ENCODE measurements at places on chromosomes 13 and 19.

- DNase-seq: no peak
These were observed 35.1 kb downstream of the MCF2L start for GRCh38 chr13:113004126-113004525.

- no peak for DNase-seq
These were observed 204.0 kb upstream of the TSHZ3 start for GRCh38 chr19:31553112-31553845.

- no peak for DNase-seq
These were observed 24.6 kb downstream of the CCNE1 start for GRCh38 chr19:29836409-29836825.

DNA sequence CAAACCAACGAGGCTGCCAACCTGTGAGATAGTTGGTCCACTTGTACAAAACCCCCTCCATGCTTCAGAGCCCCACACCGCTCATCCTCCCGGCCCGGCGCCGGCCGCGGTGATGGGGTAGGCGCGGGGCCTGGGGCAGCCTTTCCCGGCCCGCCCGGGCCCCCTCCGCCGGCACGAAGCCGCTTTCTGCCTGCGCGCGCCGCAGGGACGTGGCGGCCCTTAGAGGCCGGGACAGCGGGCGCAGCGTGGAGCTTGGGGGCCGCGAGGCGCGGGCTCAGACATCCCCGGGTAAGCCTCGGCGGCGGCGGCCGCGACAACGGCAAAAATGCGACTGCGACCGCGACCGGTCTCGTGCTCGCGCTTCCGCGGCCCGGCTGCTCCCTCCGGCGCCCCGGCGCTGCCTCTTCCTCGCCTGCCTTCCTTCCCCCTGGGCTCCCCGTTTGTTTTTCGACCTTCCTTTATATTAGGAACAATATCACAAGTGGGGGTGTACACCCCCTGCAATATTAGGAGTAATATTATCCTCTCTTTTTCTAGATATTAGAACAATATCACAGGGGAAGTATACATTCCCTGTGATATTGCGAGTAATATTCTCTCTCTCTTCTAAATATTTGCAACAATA, 53.9 kb upstream of the CEACAM21 start:
- DNase-seq: no peak

DNA sequence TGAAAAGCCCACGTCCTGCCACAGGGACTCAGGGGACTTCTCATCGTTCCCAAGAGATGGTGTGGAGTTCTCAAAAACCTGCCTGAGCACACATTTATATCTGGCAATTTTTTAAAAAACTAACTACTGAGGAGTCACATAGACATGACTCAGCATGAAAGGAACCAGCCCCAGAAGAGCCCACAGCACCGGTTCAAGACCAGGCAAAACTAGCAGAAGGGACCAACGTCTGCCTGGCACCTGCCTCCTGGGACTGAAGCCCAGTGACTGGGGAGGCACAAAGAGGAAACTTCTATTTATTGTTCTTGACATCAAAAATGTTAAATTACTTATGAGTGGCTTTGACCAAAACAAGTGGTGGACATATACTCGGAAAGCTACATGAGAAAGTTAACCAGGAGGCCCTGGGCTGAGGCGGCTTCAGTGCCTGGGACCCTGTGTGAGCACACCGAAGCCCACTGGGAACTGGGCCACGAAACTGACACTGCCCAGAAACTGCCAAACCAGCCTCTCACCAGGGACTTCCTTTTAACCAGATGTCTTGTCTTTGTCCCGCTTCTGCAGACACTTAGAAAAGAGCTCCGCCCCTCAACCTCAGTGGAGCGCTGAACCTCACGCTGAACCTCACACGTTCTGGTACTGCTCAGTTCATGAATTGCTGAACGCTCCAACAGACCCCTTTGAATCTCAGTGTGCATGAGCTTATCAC, 25.7 kb downstream of the C13orf46 start:
- DNase-seq: no peak

Measured in trophoblast cell (in vitro differentiated cells and primary cell).